ENCODE measurements at places on chromosomes 12 and 14. TPM values are rescaled to one million over a fixed set of nuclear protein-coding genes. Genes with fewer than 3 reads are reported as not detected.

DNA sequence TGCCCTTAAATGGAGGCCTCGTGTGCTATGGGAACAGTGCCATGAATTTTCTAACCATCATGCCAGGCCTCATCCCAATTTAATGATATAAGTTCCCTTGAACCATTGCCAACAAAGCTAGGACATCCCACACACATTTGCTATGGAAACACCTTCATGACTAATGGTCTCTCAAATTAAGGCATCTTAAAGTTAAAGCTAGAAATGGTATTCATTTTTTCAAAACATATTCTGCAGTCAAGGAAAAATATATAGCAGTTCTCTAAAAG, 117.3 kb downstream of the BTG1 start:
- peaks cover 3% of the 10 kb centered on the region for H3K4me1 ChIP-seq
- H3K36me3 ChIP-seq, result no peaks in the 10 kb centered on the region
- DNase-seq, result no peak
- no peak overlapping the region for H3K4me3 ChIP-seq

IL23A gene
- total RNA-seq, result 12.5 TPM

- H3K27ac ChIP-seq, result no peak overlapping the region
- H3K36me3 ChIP-seq, result no peaks in the 10 kb centered on the region
- no peaks in the 10 kb centered on the region for H3K27me3 ChIP-seq
- DNase-seq, result no peak
- no peaks in the 10 kb centered on the region for H3K4me1 ChIP-seq
Observed at GRCh38 chr14:53842938-53843337, 113.7 kb downstream of the BMP4 start.

DNA sequence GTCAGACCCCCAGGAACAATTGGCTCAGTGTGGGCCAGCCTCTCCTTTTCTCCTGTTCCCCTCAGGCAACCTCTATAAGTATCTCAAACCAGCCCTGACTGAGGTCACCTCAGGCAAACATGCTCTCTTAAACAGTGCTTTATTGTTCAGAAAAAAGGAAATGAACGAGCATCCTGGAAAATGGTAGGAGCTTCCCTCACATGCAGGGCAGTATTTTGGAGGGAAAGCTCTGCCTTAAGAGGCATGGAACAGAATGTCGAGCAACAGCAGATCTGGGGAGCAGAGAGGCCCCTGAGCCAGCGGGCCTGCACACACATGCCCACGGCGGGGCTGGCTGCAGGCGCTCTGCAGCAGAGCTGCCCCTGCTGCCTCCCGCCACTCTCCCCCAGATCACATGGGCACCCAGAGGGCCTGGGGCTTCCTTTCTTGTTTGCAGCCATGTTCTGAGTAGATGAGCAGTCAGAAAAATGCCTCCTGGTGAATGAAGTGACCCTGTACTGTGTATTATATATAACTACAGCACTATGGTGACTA, 42.0 kb downstream of the MOK start:
- H3K36me3 ChIP-seq, result no peaks in the 10 kb centered on the region
- H3K4me1 ChIP-seq, result peaks cover 7% of the 10 kb centered on the region
- no peak overlapping the region for H3K4me3 ChIP-seq
- no peaks in the 10 kb centered on the region for H3K27me3 ChIP-seq

DLK1 gene
- total RNA-seq, result 44.2 TPM

GRCh38 chr14:53884601-53885000, 72.0 kb downstream of the BMP4 start:
- H3K4me3 ChIP-seq, result no peak overlapping the region
- H3K4me1 ChIP-seq, result no peaks in the 10 kb centered on the region
- no peak for DNase-seq

DGKA gene
- total RNA-seq, result 11.0 TPM

GRCh38 chr12:25959071-25959961, 834 bp downstream of the RASSF8 start:
- no peak overlapping the region for H3K27ac ChIP-seq
- H3K36me3 ChIP-seq, result no peaks in the 10 kb centered on the region
- H3K4me3 ChIP-seq, result peak overlapping the region; percentile 48

- no peaks in the 10 kb centered on the region for H3K4me1 ChIP-seq
- H3K36me3 ChIP-seq, result no peaks in the 10 kb centered on the region
- no peak overlapping the region for H3K4me3 ChIP-seq
- no peak overlapping the region for H3K27ac ChIP-seq
Observed at GRCh38 chr12:68939505-68939904, 6.5 kb upstream of the CPM start.

- DNase-seq, result peak; percentile 54
- peak overlapping the region; percentile 85 for H3K4me3 ChIP-seq
- H3K36me3 ChIP-seq, result no peaks in the 10 kb centered on the region
- H3K4me1 ChIP-seq, result peaks cover 38% of the 10 kb centered on the region
- peaks cover 4% of the 10 kb centered on the region for H3K27me3 ChIP-seq
Observed at GRCh38 chr12:118061873-118062843, 1.2 kb upstream of the WSB2 start.

DNA sequence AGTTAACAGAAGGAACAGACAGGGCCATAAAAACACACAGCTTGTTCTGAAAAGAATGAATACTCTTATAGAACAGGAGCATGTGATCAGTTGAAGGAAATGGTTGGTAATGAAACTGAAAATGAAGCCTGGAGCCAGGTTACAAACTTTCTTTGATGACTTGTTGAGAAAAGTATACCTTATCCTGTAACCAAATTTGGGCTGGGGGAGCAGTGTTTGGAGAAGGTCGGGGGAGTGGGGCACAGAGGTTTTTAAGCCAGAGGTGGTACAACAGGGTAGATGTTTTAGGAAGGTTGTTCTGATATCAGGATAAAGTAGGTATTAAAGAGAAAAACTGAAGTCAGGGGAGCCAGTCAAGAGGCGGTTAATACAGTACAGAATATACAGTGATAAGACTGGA, 8.2 kb downstream of the GOLT1B start:
- no peak overlapping the region for H3K27ac ChIP-seq
- no peak overlapping the region for H3K4me3 ChIP-seq
- peaks cover 45% of the 10 kb centered on the region for H3K36me3 ChIP-seq
- no peaks in the 10 kb centered on the region for H3K4me1 ChIP-seq

DNA sequence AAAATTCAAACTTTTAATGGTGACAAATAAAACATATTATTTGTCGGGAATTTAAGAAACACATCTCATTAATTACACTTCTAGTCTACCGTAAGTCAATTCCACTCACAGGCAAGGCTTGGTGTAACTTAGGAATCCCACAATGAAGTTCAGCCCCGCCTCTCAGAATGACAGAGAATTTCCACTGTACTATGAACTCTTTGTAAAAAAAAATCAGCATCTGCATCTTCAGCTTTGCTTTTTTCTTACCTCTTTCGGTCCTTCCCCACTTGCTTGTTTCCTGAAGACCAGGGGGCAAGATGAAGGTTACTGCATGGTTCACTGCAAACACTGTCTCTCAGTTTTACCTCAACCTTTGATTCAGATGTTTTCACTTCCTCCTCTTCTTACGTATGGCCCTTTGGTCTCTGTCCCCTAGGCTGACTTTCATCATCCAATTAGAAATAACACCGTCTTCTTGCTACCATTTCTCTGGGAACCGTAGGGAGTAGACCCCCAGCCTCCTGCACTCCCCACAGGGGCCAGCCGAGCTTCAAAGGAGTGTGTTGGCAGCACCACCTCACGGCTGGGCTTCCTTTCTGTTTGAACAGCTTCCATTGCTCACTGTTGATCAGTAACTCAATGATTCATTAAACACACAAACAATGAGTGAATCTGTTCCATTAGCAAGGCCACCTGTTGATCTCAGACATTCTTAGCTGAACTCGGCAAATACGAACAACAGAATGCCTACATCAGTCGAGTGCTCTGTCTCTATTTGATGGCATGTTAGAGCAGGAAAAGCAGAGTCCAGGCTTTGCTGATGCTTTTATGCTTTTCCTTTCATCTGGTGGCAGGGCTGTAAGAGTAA, 343.0 kb downstream of the BMP4 start:
- H3K36me3 ChIP-seq, result no peaks in the 10 kb centered on the region
- no peaks in the 10 kb centered on the region for H3K4me1 ChIP-seq
- no peaks in the 10 kb centered on the region for H3K27me3 ChIP-seq
- no peak overlapping the region for H3K27ac ChIP-seq

GRCh38 chr12:104671409-104672095, 214.8 kb downstream of the CHST11 start:
- no peaks in the 10 kb centered on the region for H3K27me3 ChIP-seq
- peak; percentile 36 for DNase-seq
- H3K27ac ChIP-seq, result peak overlapping the region; percentile 44
- no peak overlapping the region for H3K4me3 ChIP-seq

- no peaks in the 10 kb centered on the region for H3K36me3 ChIP-seq
- no peaks in the 10 kb centered on the region for H3K27me3 ChIP-seq
- no peak overlapping the region for H3K27ac ChIP-seq
- no peak overlapping the region for H3K4me3 ChIP-seq
- H3K4me1 ChIP-seq, result peaks cover 19% of the 10 kb centered on the region
- peak; percentile 12 for DNase-seq
Observed at GRCh38 chr14:61460718-61461611, 139.6 kb downstream of the PRKCH start.

DNA sequence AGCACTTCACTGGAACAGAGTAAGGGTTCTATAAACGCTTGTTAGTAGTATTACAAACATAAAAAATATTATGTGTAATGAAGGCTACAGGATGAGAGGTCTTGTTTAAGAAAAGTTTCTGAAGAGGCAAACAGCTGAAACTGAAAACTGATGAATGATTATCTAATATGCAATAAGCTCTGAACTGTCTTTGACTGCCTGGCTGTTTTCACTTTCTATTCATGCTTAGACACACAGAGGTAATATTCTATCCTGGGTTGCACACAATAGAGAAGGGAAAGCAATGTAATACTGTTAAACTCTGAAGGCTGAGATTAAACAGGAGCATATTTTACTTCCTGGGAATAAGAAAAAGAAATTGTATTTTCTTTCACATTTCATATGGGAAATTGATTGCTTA, 251.3 kb downstream of the ALX1 start:
- H3K27me3 ChIP-seq, result no peaks in the 10 kb centered on the region
- H3K4me1 ChIP-seq, result no peaks in the 10 kb centered on the region
- no peak for DNase-seq
- H3K27ac ChIP-seq, result no peak overlapping the region

- DNase-seq, result peak; percentile 74
- no peaks in the 10 kb centered on the region for H3K4me1 ChIP-seq
- no peak overlapping the region for H3K4me3 ChIP-seq
- H3K36me3 ChIP-seq, result no peaks in the 10 kb centered on the region
Observed at GRCh38 chr12:6038160-6038559, 86.3 kb downstream of the VWF start.

DNA sequence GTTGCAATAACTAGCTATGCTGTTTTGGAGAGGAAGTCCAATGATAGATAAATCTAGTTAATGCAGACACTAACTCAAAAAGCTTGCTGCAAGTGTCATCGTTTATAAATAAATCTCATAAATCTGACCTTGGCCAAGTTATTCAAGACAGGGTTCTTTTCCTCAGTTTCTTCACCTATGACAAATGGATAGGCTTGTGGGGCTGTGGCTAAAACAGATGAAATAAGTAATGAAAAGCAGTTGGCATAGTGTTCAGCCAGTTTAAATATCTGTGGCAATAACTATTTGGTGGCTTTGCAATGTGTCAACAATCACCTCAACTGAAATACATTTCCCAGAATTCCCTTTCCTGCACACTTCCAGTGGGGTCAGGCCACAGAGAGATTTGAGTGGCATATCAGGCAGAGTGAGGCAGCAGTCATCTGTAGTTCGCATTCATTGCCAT, 169.9 kb downstream of the DYRK2 start:
- no peaks in the 10 kb centered on the region for H3K27me3 ChIP-seq
- DNase-seq, result no peak
- H3K27ac ChIP-seq, result no peak overlapping the region

DNA sequence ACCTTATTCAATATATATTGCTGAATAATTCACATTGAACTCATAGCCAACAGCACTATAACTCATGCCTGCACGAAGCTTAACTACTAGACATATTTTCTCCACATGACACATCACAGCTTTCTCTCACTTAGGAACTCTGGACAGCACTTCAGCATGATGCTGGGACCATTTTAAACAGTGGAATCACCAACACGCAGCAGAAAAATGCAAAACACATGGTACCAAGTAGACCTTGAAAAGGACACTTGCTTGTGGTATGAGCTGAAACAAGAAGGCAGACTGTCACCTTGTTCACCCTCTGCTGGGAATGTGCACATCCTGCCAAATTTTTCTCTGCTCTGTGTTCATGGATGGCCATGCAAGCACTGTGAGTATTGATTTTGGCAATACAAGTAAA, 34.8 kb upstream of the CD9 start:
- no peaks in the 10 kb centered on the region for H3K27me3 ChIP-seq
- no peak overlapping the region for H3K27ac ChIP-seq
- H3K4me3 ChIP-seq, result no peak overlapping the region
- no peak for DNase-seq
- no peaks in the 10 kb centered on the region for H3K36me3 ChIP-seq

KLRC4 gene
- total RNA-seq, result not detected

PLEK2 gene
- total RNA-seq, result not detected

VRTN gene
- total RNA-seq, result 0.09 TPM

SERPINA1 gene
- total RNA-seq, result 4.1 TPM

GRCh38 chr14:69741055-69741454, 25.9 kb upstream of the SRSF5 start:
- no peaks in the 10 kb centered on the region for H3K36me3 ChIP-seq
- no peaks in the 10 kb centered on the region for H3K27me3 ChIP-seq
- DNase-seq, result no peak
- no peaks in the 10 kb centered on the region for H3K4me1 ChIP-seq
- H3K4me3 ChIP-seq, result no peak overlapping the region
- no peak overlapping the region for H3K27ac ChIP-seq

NTS gene
- total RNA-seq, result not detected

DNA sequence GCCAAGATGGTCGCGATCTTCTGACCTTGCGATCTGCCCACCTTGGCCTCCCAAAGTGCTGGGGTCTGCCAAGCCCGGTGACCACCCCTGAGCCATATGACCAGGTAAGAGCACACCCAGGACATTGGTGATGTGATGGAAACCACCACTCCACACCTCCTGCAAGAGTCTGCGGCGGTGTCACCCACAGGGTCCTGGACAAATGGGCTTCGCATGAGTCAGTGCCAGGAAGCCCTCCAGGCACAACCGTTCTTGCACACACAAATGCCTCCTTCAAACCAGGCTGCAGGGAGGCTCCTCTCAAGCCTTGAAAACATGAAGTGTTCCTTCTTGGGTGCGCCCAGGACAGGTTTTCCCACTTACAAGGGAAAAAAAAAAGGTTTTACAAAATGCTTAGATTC, 16.6 kb downstream of the PITPNM2 start:
- DNase-seq, result no peak
- no peaks in the 10 kb centered on the region for H3K36me3 ChIP-seq
- H3K27ac ChIP-seq, result no peak overlapping the region
- H3K27me3 ChIP-seq, result no peaks in the 10 kb centered on the region
- H3K4me3 ChIP-seq, result no peak overlapping the region
- H3K4me1 ChIP-seq, result peaks cover 4% of the 10 kb centered on the region

DNA sequence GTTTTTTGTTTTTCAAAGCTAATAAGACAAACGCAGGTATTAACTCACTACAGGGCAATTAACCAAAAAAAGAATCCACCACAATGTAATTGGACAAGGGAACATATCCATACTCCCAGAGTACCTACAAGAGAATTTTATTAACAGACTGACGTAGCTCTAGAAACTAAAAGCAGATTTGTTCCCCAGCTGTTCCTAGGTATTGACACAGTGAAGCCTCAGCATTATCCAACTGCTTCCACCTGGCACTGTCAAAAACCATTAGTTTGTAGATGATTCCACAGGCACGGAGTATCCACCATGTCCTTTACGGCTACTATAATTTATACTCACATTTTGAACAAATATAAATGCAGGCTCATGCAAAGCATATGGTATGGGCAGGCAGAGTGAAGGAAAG, 22.3 kb downstream of the PPM1H start:
- no peak overlapping the region for H3K4me3 ChIP-seq
- H3K27ac ChIP-seq, result no peak overlapping the region
- no peak for DNase-seq
- 0 out of 3 replicates have a peak, but pooled peaks cover 2% of the 10 kb centered on the region for H3K36me3 ChIP-seq
- H3K4me1 ChIP-seq, result peaks cover 24% of the 10 kb centered on the region

POTEM gene
- total RNA-seq, result not detected
